GM13976 (cell line): ENCODE measurements at places on chromosomes 7 and 10.

GRCh38 chr7:88449410-88449809, 142.7 kb upstream of the STEAP4 start:
- DNase-seq = no peak

GRCh38 chr10:62582101-62582705, 208.0 kb downstream of the ZNF365 start:
- DNase-seq = no peak

DNA sequence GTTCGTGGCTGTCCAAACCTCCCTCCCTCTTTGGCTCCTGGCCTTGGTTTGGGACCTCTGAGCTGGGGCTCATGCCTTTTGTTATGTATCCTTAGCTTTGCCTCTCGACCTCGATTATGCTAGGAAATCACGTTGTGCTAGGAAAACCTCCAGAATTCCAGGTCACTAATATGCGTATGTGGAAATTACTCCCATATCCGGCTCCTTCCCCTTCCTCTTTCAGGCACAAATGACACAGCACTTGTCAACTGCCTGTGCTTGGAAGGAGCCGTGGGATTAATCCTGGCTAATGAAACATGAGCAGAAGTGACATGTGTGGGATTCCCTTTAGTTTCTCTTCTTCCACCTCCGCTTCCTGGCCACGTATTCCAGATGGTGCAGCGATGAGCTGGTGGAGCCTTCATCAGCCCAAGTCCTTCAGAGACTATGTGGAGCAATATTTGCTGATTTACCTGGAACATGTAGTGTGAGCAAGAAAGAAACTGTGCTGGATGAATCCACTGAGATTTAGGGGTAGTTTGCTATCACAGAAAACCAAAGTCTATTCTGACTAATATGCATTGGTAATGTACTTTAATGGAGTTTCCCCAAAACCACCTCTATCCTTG, 149.2 kb downstream of the REEP3 start:
- peak; percentile 53 for DNase-seq

GRCh38 chr7:45082031-45082830, 6.5 kb downstream of the NACAD start:
- DNase-seq = peak; percentile 23

- DNase-seq = no peak
Measured at GRCh38 chr10:32995066-32995622, 37.1 kb upstream of the ITGB1 start.

- no peak for DNase-seq
Measured at GRCh38 chr7:50599385-50599784, 34.2 kb upstream of the DDC start.

- peak; percentile 20 for DNase-seq
Measured at GRCh38 chr7:44338600-44338999, 13.2 kb upstream of the CAMK2B start.

DNA sequence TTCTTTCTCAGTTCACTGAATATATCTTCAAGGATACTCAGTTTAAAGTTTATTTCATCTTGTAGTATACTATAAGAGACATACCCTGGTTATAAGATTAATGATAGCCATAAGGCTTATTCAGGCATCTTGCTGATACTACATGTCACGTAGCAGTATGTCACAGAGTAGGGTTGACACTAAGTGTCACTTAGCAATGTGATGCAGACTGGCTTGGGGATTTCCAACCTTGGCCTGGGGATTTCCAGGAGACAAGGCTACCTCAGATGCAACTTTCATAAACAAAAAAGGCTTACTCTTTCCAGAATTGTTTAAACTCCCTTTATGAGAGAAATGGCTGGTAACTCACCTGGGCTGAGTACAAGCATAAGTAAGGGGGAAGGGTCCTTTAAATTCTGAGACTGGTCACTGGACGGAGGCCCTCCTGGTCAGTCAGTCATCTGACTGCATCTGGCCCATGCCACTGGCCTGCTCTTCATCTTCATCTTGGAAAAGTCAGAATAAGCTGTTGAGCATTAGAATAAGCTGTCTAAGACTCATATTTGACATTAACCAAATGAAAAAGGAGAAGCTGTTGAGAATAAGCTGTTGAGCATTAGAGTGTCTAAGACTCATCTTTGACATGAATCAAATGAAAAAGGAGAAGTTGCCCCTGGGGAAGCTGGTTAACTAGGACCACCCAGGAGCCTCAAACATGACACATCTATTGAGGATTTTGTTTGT, 9.5 kb downstream of the SLC13A1 start:
- peak; percentile 45 for DNase-seq

DNA sequence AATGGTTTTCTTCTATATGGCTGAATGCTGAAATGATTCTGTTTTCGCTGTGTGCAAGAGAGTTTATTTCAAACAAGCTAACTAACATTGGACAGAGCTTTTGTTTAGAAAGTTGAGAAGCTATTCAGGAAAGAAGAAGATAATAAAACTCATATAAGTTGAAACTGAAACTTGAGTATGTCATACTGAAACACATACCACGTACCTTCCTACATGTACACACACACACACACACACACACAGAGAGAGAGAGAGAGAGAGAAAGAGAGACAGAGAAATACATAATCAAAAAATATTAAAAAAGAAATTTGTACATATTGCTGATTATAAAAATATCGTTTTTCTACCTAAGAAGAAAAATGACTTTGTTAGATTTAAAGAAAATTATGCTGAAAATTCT, 561.9 kb upstream of the KCND2 start:
- peak; percentile 6 for DNase-seq

GRCh38 chr7:158328376-158329013, 259.1 kb downstream of the PTPRN2 start:
- no peak for DNase-seq

DNA sequence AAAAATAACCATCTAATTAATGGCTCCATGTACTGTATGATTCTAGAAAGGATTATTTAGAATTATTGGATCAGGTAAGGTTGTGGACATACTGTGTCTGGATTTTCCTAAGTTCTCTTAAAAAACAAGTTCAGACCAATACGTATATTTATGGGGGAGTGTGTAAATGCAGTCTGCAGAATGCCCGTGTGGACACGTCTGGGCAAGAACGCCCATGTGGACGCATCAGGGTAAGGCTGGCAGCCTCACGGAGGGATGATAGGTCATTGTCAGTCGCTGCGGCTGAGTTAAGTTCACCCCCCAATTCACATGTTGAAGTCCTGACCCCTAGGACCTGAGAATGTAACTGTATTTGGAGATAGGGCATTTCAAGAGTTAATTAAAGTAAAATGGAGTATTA, 160.0 kb upstream of the SHH start:
- DNase-seq = no peak

GRCh38 chr7:41294556-41295454, 408.1 kb downstream of the INHBA start:
- DNase-seq = no peak

GRCh38 chr7:46133072-46133471, 212.0 kb upstream of the IGFBP3 start:
- no peak for DNase-seq

DNA sequence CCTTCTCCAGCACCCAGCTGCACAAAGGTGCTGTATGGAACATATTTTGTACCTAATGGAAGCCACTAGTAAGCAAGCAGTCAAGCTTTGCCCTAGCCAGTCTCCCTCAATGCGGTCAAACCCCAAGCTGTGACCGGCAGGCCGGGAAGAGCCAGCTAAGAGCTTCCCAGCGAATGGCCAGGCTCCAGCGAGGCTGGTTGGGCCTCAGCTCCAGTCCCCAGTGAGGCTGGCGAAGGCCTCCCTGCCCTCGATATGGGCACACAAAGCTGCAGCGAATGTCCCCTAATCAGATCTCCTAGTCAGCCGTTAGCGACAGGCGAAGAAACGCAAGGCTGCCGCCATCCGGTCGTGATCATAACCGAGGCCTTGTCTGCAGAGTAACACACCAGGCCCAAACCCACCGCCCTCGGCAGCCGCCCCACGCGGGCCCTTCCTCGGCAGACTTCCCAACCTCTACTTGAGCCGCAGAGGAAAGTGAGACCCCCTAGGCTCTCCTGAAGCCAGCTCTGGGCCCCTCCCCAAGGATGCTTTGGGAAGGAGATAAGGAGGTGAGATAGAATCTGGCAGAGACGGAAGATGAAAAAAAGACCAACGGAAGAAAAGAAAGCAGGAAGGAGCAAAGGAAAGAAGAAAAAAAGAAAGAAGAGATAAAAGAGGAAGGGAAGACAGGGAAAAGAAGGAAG, 3.1 kb upstream of the HOXA9 start:
- no peak for DNase-seq

- no peak for DNase-seq
Measured at GRCh38 chr7:51242881-51243518, 73.6 kb downstream of the COBL start.

GRCh38 chr7:107609811-107610261, 29.8 kb downstream of the BCAP29 start:
- DNase-seq = no peak

DNA sequence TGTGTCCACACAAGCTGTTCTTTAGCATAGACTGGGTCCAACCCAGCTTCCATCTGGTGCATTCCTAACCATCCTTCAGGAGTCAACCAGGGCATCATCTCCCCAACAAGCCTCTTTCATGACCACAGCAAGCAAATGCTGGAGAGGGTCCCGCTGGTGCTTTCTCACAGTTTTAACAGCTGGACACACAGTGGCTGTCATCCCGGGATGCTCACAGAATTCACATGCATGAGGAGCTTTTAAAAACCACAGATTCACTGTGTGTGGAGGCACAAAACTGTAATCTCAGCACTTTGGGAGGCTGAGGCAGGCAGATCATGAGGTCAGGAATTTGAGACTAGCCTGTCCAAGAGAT, 6.4 kb upstream of the CYP3A7 start:
- DNase-seq = no peak

DNA sequence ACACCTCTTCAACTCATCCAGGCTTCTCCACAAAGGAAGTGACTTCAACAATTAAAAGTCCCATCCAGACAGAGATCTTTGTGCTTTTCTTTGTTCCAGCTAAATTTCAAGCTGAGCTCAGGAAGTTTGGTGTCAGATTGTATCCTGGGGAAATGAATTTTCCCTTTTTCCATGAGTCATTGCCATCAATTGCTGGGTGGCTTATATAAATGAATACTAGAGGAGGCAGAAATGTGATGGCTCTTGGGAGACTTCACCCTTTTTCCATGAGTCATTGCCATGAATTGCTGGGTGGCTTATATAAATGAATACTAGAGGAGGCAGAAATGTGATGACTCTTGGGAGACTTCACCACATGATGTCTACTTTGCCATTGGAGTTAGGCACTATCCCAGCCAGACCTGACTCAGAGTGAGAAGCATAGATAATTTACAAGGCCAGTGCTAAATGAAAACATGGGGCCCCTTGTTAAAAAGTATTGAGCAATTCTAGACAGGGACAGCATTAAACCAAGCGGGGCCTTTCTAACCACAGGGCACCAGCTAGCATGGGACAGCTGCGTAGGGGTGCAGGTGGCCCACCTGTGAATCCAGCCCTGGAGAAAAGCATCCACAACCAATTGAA, 339.2 kb upstream of the PODXL start:
- no peak for DNase-seq

GRCh38 chr10:17075533-17076359, 53.9 kb downstream of the CUBN start:
- DNase-seq = no peak

- DNase-seq = no peak
Measured at GRCh38 chr10:84424731-84425167, 96.4 kb downstream of the CCSER2 start.

- DNase-seq = no peak
Measured at GRCh38 chr7:118573085-118573484, 348.6 kb downstream of the ANKRD7 start.

GRCh38 chr7:70674571-70675010, 457.4 kb upstream of the GALNT17 start:
- DNase-seq = no peak
